Activated CD8-positive, alpha-beta memory T cell treated with anti-CD3 and anti-CD28 coated beads, Interleukin-2, amount 10 ng/mL, durations not matched to agents 7 days and 5 days (primary cell): ENCODE measurements at places on chromosomes 7 and 10. TPM values are rescaled to one million over a fixed set of nuclear protein-coding genes. Genes with fewer than 3 reads are reported as not detected.

DNA sequence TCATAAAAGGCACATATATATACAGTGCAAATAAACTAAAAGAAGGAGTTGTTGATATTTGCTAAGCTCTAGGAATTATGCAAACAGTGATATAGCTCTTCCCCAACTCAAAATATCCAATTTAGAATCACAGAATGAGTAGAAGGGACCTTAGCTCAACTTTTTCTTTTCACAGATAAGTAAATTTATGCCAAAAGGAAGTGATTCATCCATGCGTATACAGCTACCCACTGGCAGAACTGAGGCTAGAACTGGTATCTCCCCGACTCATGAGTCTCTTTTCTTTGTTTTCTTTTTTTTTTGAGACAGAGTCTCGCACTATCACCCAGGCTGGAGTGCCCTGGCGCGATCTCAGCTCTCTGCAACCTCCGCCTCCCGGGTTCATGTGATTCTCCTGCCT is 54.2 kb upstream of the SVIL start:
- DNase-seq: no peak

SLC26A3 gene
- total RNA-seq: not detected

NUTM2B gene
- 2.0 TPM for total RNA-seq

GRCh38 chr7:38274927-38275620 is 1.6 kb upstream of the TARP start:
- no peak for DNase-seq

GRCh38 chr7:131385039-131385605 is 57.4 kb downstream of the MKLN1 start:
- DNase-seq: no peak

DNA sequence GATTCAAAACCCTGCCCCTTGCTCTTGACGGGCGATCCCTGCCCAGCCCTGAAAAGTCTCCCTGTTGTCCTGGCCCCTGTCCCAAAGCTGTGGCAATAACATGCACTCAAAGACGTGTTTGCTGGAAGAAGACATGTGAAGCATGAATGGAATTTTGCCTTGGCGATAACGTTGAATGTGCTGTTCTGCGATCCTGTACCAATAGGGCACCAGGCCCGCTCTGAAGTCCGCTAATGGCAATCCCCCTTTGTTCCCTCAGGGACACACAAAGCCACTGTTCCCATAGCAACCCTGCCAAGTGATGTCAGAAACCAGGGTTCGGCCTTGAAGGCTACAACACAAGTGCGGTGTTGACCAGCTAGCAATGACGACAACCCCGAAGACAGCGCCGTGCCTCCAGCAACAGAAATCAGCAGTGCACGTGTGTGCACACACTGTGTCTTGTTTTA is 284.6 kb downstream of the KLF6 start:
- DNase-seq: no peak

SFMBT2 gene
- total RNA-seq: 69.0 TPM

HUS1 gene
- 27.0 TPM for total RNA-seq

GRCh38 chr7:140294454-140294853 is 103.9 kb downstream of the SLC37A3 start:
- DNase-seq: no peak

ATOH7 gene
- not detected for total RNA-seq

DNA sequence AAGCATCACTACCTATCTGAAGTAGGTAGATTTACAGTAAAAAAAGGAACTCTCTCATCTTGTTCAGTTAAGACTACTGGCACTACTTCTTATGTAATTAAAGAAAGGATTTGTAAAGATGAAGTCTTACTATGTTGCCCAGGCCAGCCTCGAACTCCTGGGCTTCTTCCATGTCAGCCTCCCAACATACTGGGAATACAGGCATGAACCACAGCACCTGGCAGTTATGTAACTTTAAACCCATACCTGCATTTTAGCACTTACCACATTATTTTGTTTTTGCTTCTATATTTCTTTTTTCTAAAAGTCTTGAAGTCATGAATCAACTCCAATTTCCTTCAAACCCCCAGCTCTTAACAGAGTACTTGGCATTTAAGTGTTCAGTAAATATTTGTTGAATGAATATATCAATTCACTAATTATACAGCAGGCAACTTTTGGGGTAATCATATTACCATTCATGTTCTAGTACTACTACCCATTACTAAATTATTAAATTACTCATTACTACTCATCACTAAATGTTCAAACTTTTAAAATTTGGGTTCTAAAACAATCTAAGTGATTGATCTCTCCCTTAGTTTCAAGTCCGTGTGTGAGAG is 31.6 kb upstream of the CCDC71L start:
- DNase-seq: no peak

DNA sequence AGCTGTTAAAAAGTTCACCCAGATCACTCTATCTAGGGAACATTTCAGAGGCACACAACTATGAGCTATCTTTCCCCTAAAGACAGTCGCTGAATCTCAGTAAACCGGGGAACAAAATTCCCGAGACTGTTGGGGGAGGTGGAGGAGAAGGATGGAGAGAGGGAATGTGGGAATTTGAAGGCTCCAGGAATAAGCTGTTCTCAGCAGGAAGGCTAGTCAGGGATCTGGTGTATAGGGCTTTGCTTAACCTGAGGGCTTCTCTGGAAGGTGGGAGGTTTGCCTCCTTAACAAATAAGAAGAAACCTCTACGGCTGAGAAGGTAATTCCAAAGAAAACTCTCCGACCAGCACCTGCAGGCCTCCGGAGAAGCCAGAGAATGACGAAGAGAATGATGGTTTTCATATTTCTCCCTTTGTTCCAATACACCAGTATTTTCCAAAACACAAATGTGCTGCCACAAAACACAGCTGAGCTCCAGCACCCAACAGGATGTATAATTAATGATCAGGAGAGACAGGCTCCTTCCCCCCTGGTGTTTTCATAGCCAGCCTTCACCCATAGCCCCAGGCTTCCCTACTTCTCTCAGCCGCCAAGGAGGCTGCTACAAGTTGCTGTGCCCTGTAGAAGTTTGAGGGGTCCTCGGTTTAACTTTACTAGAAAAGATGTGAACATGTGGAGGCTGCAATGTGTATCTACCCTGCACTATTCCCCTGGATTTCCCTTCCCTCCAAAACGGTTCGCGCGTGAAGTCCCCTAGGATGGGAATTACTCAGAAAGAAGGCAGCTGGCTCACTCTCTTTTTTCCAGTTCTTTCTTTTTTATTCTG is 2.0 kb downstream of the KCNMA1 start:
- DNase-seq: no peak

DNA sequence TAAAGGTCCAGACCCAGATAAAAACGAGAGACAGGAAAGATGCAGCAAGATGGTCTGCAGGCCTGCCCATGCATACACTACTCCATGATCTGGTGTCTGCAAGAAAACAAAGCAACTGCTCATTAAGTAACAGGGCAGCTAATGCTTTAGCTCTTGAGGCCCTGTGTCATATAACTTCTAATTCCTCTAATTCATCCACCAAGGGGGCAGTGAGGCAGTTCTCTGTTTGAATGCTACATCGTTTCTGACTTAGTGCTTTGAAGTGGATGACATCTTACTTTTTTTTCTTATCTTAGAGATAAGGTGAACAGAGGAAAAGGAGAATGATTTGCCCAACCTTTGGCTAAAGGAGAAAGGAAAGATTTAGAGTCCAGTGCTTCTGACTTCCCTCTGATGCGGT is 619.7 kb downstream of the AUTS2 start:
- no peak for DNase-seq

ZNF487 gene
- 2.7 TPM for total RNA-seq

DNA sequence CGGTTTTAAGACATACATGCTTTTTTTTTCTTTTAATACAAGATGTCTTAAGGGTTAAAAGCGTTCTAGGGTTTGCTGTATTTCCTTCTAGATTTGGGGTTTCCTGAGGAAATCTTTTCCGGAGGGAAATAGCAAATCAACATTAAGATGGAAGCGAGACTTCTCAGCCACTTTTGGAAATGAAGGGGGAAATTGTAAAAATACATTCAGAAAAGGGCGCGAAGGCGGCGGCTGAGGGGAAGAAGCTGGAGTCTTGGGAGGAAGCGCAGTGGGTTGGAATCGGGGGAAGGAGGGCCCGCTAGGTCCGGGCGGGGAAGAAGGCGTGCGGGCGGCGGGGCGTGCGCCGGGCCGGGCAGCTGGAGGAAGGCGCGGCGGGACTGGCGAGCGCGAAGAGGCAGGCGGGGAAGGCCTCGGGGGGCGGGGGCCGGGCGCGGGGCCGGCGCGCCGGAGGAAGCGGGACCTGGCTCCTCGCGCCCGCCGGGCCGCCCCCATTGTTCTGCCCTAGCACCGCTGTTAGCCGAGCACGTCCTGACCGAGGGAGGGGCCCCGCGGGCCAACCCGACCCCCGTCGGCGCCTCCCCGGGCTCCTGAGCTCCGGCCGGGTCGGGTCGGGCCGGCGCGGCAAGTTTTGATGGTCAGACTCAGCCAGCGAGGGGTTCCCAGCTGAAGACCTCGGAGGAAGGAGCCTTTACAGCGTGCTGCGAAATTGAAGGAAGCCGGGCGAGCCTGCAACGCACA is 1.5 kb upstream of the SKIDA1 start:
- peak; percentile 53 for DNase-seq

DNA sequence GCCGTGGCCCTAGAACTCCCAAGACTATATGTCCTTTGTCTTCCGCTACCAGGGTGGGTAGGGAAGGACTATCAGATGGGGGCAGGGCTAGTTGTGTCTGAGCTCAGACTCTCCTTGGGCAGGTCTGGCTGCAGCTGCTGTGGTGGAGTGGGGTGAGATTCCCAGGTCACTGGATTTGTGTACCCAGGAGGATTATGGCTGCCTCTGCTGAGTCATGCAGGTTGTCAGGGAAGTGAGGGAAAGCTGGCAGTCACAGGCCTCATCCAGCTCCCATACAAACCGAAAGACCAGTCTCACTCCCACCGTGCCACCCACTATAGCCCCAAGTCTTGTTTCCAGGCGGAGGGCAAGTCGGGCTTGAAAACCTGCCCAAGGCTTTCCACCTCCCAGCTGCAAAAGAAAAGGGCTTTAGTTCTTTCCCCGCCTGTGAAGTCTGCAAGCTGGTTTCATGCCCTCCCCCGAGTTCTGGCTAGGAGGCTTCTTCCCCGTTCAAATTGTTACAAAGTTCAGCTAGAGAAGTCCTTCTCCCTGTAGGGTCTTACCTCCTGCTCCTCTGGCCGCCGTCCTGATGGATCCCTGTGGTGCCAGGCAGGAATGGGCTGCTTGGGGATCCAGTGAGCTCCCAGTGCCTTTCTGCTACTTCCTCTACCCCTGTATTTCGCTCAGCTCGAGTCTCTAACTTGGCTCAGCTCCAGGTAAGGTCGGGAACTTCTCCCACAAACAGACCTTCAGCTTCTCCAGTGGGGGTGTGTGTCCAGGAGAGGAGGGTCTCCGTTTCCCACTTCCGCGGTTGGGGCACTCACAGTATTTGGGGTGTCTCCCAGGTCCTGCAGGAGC is 106.8 kb upstream of the FGL2 start:
- no peak for DNase-seq
